ENCODE measurements at places on chromosomes 1 and 21.

- DNase-seq = no peak
Observed at GRCh38 chr1:116984406-116985160, 17.0 kb upstream of the CD101 start.

DNA sequence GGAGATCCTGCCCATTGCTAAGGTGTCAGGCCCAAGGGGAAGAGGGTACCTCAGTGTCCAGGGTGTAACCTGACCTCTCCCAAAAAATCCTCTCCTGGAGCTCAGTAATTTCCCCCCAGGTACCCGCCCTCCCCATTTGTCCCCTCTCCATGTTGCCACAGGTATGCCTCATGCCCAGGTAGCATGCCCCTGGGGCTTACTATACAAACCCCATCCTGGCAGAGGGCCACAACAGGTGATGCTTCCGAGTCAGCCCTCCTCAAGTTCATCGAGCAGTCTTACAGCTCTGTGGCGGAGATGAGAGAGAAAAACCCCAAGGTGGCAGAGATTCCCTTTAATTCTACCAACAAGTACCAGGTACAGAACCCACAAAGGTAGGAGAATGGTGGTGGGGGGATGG, 15.7 kb downstream of the ATP1A4 start:
- DNase-seq = no peak

DNA sequence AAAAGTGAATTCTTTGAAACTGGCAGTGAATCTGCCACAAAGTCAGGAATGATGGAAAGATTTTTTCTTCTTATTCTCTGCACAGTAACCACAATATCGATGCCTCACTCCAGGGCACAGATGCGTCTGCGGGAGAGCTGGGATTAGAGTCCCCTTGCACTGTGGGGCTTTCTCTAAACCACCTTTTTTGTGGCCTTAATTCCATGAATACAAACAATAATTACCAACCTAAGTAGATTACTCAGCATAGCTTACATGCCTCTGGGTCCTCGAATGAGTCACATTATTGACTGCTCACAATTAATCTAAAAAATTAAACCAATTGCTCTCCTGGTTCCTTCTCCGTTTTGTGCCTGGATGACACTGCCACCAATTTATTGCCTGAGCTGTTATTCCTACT, 125.8 kb downstream of the KAZN start:
- DNase-seq = no peak

GRCh38 chr21:45892156-45892915, 89.2 kb upstream of the COL6A1 start:
- DNase-seq = no peak

DNA sequence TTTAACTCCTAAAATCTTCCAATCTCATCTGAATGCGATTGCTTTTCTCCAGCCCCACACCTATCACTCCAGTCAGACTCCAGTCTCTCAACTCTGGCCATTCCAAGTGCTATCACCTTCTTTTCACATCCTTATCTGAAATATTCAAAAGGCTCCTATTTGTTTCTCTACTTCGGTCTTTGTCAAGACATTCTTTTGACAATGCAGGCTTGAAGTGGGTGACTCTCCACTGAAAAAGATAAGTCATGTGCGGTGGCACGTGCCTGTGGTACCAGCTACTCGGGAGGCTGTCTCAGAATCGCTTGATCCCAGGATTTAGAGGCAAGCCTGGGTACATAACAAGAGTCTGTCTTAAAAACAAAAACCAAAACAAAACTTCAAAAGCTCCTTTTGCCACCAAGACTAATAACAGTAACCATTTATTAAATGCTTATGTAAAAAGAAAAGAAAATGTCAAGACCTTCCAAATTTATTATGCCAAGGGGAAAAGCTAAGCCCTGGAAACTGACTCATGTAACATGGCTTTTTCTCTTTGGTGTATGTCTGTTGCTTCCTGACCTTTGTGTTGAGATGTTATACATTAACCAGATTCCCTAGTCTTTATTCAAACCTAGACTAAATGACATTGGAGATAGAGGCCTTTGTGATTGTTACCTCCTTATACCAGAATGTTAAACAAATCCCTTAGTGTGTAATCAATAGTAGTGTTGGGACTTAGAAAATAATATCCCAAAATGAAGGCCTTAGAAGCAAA, 3.6 kb downstream of the ALG14 start:
- no peak for DNase-seq

GRCh38 chr1:204782118-204782700, 88.5 kb upstream of the NFASC start:
- DNase-seq = no peak

All from iPS DF 19.7 (cell line).